IPS-NIHi11 (cell line): ENCODE measurements at places on chromosomes 7 and 10.
A peak's percentile ranks its signal among the peaks of the same experiment; 100 is the strongest.

GRCh38 chr10:60346661-60347060 lies 43.0 kb downstream of the ANK3 start:
- no peak for DNase-seq

- DNase-seq, result peak; percentile 93
Measured at GRCh38 chr7:101743241-101743994, 74.0 kb upstream of the CUX1 start.

- DNase-seq, result no peak
Measured at GRCh38 chr10:86486856-86487255, 34.7 kb downstream of the WAPL start.

- DNase-seq, result no peak
Measured at GRCh38 chr10:77516575-77516974, 121.0 kb downstream of the KCNMA1 start.

GRCh38 chr10:118298787-118299186 lies 43.3 kb downstream of the FAM204A start:
- DNase-seq, result no peak

- DNase-seq, result no peak
Measured at GRCh38 chr10:62990126-62990525, 143.0 kb upstream of the NRBF2 start.

DNA sequence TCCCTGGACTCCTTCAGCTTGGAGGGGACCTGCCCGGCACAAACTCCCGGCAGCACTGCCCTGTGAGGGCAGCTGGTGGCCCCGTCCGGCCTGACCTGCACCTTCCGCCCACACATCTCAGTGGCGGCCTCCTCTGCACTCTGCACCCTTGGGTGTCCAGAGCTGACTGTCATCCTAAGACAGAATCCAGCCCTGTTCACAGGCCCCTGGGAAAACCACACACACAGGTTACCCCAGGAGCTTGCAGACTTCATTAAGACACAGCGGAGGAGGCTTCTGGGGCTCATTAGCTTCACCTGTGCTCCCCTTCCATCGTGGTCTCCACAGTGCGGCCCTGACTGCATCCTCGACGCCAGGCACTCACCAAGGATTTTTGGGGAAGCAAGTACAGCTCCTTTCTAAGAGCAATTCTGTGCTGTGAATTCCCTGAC lies 51.5 kb upstream of the SHH start:
- DNase-seq, result no peak

GRCh38 chr10:8058274-8059111 lies 4.0 kb downstream of the GATA3 start:
- no peak for DNase-seq

- no peak for DNase-seq
Measured at GRCh38 chr10:28840971-28841370, 163.7 kb downstream of the BAMBI start.

- DNase-seq, result no peak
Measured at GRCh38 chr7:148553979-148554378, 36.6 kb upstream of the C7orf33 start.

DNA sequence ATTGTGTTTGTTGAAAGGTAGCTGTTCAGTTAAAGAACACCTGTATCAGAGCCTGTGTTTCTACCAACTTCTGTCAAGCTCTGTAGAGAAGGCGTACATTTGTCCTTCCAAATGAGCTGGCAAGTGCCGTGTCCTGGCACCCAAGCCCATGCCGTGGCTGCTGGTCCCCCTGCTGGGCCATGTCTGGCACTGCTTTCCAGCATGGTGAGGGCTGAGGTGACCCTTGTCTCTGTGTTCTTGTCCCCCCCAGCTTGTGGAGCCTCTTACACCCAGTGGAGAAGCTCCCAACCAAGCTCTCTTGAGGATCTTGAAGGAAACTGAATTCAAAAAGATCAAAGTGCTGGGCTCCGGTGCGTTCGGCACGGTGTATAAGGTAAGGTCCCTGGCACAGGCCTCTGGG lies 154.9 kb downstream of the EGFR start:
- no peak for DNase-seq

GRCh38 chr7:29921404-29922010 lies 68.1 kb downstream of the SCRN1 start:
- DNase-seq, result peak; percentile 77

- no peak for DNase-seq
Measured at GRCh38 chr7:38950309-38950708, 27.4 kb upstream of the POU6F2 start.

- peak; percentile 48 for DNase-seq
Measured at GRCh38 chr7:107879400-107880035, 11.5 kb upstream of the DLD start.

- no peak for DNase-seq
Measured at GRCh38 chr10:34565934-34566333, 249.2 kb downstream of the PARD3 start.

- DNase-seq, result peak; percentile 55
Measured at GRCh38 chr10:45001381-45002148, 842 bp downstream of the ZNF22 start.

- DNase-seq, result no peak
Measured at GRCh38 chr10:44647877-44648542, 263.1 kb upstream of the CXCL12 start.

DNA sequence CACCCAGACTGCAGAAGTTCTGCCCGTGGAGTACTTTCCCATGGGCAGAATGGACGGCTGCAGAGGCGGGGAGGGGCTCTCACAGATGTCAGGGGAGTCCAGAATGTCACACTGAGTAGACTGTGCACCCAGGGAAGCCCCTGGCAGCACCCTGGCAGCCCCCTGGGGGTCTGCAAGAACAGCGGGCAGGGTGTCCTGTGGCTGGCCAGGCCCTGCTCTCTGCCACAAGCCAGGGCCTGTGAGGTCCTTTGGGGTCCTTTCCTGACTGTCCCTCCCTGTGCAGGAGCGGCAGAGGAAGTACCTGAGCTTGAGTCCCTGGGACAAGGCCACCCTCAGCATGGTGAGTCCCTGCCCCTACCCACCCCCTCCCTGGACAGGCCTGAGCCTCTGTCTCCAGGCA lies 6.1 kb upstream of the SH2B2 start:
- DNase-seq, result no peak

DNA sequence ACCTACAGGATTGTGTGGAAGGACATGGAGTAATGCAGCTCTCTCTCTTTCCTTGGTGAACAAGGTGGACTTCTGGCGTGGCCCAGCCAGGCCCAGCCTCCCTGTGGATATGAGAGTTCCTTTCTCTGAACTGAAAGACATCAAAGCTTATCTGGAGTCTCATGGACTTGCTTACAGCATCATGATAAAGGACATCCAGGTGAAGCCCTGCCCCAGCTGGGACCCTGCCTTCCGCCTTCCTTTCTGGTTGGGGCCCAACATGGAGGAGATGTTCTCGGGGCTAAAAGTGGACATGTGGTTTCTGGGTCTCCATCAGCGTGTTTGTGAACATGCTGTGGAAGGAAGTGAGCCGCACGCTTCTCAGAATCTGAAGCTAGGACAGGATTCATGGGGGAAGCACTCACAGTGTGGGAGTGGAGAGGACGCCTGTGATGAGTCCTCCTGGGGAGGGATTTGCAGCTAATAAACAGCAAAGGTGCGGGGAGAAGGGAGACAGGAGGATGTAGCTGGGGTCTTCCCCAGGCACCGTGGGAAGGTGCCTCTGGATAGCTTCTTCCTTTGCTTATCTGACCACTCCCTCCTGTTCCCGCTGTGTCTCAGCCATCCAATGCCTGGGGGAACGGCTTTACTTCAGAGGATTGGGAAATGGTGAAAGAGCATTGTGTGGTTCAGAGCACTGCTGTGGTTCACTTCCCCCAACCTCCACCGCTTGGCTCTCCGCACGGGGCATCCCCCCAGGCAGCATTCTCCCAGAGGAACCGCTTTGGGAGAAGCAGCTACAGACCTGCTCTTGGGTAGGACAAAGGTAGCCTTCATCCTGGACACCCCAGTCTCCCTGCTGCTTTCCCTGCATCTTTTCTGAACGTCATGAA lies 5.5 kb downstream of the CPA5 start:
- no peak for DNase-seq

DNA sequence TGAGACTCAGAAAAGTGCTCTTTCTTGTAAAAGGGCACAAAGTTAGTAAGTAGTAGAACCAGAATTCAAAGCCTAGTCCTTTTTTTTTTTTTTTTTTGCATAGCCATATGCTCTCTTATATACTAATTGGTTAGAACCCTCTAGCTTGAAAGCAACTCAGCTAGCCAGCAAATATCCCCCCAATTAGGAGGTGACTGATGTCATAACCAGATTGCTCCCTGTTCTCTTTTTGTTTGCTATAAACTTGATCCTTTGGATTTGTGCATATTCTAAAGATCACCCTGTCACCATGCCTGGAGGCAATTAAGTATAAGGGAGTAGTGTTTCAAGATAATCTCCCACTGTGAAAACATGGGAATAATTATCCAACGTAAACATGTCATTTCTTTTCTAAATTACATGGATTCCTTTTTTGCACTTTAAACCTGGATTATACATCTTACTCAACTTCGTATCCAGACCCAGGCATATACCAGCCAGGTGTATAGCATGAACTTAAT lies 963.4 kb downstream of the CNTNAP2 start:
- no peak for DNase-seq

DNA sequence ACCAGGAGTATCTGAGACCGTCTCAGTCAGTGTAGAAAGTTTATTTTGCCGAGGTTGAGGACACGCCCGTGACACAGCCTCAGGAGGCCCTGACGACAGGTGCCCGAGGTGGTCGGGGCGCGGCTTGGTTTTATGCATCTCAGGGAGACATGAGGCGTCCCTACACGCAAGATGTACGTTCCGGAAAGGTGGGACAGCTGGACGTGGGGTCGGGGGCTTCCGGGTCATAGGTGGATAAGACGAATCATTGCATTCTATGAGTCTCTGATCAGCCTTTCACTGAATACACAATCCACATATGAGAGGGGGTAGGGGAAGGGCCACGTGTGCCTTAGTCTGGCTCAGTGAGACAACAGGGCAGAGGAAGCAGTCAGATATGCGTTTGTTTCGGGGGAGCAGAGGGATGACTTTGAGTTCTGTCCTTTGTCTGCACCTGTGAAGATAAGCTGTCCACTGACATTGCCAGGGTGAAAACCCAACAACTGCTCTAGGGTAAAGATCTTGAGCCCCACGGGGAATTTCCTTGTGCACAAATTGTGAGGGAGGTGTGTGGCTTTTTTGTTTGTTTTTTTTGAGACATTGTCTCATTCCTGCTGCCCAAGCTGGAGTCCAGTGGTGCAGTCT lies 66.2 kb downstream of the DNAJB6 start:
- DNase-seq, result no peak

DNA sequence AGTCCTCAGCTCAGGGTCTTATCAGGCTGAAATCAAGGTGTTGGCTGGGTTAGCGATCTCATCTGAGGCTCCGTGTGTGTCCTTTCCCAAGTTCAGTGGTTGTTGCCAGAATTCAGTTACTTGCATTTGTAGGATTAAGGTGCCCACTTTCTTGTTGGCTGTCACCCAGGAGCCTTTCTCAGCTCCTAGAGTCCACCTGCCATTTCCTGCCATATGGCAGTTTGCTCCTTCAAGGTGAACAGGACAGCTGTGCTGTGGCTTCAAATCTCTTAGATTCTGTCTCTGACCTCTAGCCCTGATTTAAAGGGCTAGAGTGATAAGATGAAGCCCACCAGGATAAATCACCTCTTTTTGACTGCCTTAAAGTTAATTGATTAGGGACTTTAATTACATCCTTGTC lies 1.0 kb upstream of the HIF1AN start:
- DNase-seq, result no peak

GRCh38 chr7:134920026-134920753 lies 66.1 kb upstream of the AGBL3 start:
- no peak for DNase-seq

GRCh38 chr10:121921238-121921931 lies 6.4 kb downstream of the ATE1 start:
- DNase-seq, result no peak

DNA sequence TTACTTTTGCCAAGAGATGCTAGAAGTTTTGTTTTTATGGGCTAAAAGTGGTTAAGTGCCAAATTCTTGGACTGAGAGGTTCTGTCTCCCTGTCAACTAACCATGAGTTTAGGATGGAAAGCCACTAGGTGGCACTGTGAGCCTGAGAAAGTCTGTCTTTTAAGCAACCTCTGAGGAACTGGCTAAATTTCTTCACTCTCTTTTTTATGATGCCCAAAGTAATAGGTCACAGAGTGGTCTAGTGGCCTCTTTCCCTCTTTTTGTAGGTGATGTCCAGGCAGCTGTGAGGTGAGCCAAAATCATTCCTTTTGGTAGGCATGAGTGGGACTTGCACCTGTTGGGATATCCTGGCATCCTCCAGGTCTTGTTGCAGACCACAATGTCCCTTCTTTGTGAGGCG lies 56.8 kb downstream of the SND1 start:
- DNase-seq, result peak; percentile 68

GRCh38 chr10:69434926-69435325 lies 16.3 kb upstream of the TSPAN15 start:
- DNase-seq, result no peak

DNA sequence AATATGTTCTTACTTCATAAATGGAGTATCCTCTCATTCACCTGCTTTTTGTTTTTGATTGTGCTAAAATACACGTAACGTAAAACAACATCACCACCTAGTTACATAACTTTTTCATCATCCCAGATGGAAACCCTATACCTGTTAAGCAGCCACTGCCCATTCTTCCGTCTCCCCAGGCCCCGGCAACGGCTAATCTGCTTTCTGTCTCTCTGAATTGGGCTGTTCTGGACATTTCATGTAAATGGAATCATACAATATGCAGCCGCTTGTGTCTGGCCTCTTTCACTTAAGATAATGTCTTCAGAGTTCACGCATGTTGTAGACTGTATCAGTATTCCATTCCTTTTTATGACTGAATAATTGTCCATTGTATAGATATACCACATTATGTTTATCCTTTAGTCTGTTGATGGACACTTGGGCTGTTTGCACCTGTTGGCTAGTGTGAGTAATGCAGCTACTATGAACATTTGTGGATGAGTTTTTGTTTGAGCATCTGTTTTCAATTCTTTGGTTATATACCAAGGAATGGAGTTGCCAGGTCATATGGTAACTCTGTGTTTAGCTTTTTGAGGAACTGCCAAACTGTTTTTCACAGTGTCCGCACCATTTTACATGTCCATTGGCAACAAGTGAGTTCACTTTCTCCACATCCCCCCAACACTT lies 14.1 kb upstream of the SUN1 start:
- DNase-seq, result no peak

GRCh38 chr7:47327698-47328391 lies 254.1 kb downstream of the TNS3 start:
- peak; percentile 86 for DNase-seq

GRCh38 chr7:133771788-133772419 lies 355.2 kb upstream of the LRGUK start:
- DNase-seq, result no peak

DNA sequence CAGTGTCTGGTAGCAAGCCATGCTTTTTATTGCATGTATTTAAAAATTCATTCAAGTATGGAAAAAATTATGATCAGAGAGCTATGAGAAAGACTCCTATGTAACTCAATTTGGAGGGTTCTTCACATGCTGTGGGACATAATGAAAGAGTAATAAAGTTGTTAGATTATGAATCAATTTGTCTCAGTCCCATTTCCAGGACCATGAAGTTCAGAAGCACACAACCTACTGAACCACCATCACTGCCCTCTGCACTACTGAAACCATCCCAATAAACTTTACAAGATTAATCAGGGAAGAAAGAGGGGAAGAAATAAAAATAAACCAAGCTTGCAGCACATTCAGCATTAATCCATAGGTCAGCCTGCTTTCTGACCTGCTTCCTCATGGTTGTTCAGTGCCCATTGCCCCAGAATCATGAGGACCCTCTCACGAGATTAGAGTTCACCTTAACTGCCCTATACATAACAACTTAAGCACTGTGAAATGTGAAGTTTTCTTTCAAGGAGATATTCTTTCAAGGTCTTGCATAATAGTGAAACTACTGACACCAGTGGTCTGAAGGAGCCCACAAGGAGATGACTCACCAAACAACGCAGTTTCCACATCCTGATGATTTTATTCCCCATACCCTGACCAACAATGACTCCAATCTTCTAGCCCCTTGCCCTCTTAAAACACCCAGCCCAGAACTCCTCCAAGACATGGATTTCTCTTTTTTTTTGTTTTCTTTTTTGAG lies 171.5 kb upstream of the ADCY1 start:
- no peak for DNase-seq
